GM23338 (cell line): ENCODE measurements at places on chromosomes 3 and 15.

- no peak overlapping the region for H3K27ac ChIP-seq
- H3K36me3 ChIP-seq: no peaks in the 10 kb centered on the region
- H3K27me3 ChIP-seq: no peaks in the 10 kb centered on the region
- DNase-seq: no peak
- no peak overlapping the region for H3K4me3 ChIP-seq
Measured at GRCh38 chr3:58404396-58404795, 29.2 kb downstream of the PDHB start.

GRCh38 chr3:27366062-27366591 lies 3.1 kb downstream of the NEK10 start:
- no peaks in the 10 kb centered on the region for H3K36me3 ChIP-seq
- no peak overlapping the region for H3K27ac ChIP-seq
- H3K4me3 ChIP-seq: no peak overlapping the region
- H3K27me3 ChIP-seq: no peaks in the 10 kb centered on the region
- no peak for DNase-seq
- peaks cover 4% of the 10 kb centered on the region; the same call in 1 of the 2 replicates for H3K4me1 ChIP-seq

- no peaks in the 10 kb centered on the region for H3K27me3 ChIP-seq
- no peak for DNase-seq
- no peak overlapping the region for H3K4me3 ChIP-seq
- no peak overlapping the region for H3K27ac ChIP-seq
- no peaks in the 10 kb centered on the region for H3K4me1 ChIP-seq
- no peaks in the 10 kb centered on the region for H3K36me3 ChIP-seq
Measured at GRCh38 chr3:177321819-177322218, 124.5 kb upstream of the TBL1XR1 start.

DNA sequence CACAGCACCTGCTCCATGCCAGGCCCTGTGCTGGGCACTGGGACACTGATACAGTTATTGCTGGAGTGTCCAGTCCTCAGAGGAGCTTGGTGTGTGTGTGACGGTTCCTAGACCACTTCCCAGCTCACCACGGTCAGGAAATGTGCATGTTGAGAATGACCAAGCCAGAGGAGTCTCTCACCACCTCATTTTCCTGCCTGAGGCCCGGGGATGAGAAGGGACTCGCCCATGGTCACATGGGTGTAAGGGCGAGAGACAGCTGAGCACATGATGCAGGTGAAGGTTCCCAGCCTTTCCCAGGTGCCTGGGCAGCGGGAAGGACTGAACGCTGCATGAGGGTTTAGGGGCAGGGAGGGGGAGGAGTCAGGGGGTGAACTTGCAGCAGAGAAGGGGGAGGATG lies 180.9 kb upstream of the TLE3 start:
- H3K4me3 ChIP-seq: no peak overlapping the region
- H3K36me3 ChIP-seq: no peaks in the 10 kb centered on the region
- H3K4me1 ChIP-seq: no peaks in the 10 kb centered on the region

DNA sequence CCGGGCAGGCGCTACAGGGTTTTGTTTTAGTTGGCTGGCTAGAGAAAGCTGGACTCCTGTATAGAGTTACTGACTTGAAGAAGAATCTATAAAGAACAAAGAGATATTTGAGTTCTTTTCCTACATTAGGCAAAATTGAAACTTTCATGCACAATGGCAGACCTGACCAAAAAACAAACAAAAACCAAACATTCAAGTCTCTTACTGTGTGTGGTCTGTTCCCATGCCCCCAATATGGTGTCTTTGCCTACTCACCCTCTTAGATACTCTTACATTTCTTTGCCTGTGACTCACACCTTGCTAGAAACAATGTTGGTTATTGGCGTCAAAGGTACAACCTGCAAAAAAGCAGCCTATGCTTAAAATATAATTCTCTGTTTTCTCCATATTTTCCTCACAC lies 109.5 kb upstream of the TMC3 start:
- H3K27me3 ChIP-seq: no peaks in the 10 kb centered on the region
- no peak for DNase-seq
- H3K36me3 ChIP-seq: no peaks in the 10 kb centered on the region
- H3K4me1 ChIP-seq: no peaks in the 10 kb centered on the region
- no peak overlapping the region for H3K27ac ChIP-seq
- no peak overlapping the region for H3K4me3 ChIP-seq

DNA sequence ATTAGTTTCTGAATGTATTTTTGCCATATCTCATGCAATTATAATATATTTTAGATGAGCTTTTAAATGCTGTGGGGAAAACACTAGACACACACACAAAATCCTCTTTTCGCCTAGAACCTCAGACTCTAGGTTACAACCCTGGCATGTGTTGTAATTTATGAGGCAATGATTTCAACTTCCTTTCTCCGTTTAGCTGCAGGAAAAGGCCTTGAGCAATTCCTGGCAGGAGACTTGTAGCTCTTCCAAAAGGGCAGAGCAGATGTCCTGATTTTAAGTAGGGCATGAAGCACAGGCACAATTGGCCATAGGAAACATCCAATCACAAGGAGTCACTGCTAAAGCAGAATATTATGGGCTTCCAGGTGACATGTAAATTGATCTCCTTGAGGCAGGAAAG lies 82.0 kb downstream of the GPR156 start:
- no peak overlapping the region for H3K4me3 ChIP-seq
- no peaks in the 10 kb centered on the region for H3K27me3 ChIP-seq
- DNase-seq: peak; percentile 6
- H3K36me3 ChIP-seq: no peaks in the 10 kb centered on the region
- H3K4me1 ChIP-seq: no peaks in the 10 kb centered on the region

DNA sequence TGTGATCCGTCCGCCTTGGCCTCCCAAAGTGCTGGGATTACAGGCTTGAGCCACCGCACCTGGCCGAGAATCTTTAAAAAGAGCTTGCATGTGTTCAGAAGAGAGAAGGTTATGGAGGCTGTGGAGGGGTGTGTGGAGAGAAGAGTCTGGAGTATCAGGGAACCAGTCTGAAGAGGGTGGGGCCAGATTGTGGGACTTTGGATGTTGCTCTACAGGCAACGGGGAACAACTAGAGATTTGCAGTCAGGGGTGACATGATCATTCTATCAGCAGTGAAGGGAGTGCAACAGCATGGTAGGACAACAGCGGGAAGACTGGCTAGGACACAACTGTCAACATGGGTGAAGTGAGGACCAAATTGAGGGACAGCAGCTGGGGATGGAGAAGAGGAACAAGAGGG lies 8.9 kb downstream of the SCAMP2 start:
- no peak overlapping the region for H3K4me3 ChIP-seq
- H3K27ac ChIP-seq: no peak overlapping the region
- no peak for DNase-seq
- H3K36me3 ChIP-seq: no peaks in the 10 kb centered on the region
- H3K27me3 ChIP-seq: no peaks in the 10 kb centered on the region

GRCh38 chr15:92653836-92654539 lies 1.6 kb downstream of the FAM174B start:
- no peak for DNase-seq
- peaks cover 26% of the 10 kb centered on the region for H3K27me3 ChIP-seq
- peaks cover 34% of the 10 kb centered on the region for H3K4me1 ChIP-seq
- H3K27ac ChIP-seq: no peak overlapping the region
- H3K36me3 ChIP-seq: no peaks in the 10 kb centered on the region

- no peaks in the 10 kb centered on the region for H3K36me3 ChIP-seq
- no peaks in the 10 kb centered on the region for H3K27me3 ChIP-seq
Measured at GRCh38 chr3:109924196-109924595, 586.9 kb upstream of the DPPA4 start.

GRCh38 chr3:138686771-138687221 lies 78.2 kb downstream of the FAIM start:
- H3K27me3 ChIP-seq: no peaks in the 10 kb centered on the region
- H3K4me3 ChIP-seq: no peak overlapping the region
- H3K4me1 ChIP-seq: no peaks in the 10 kb centered on the region
- H3K36me3 ChIP-seq: no peaks in the 10 kb centered on the region
- no peak for DNase-seq

DNA sequence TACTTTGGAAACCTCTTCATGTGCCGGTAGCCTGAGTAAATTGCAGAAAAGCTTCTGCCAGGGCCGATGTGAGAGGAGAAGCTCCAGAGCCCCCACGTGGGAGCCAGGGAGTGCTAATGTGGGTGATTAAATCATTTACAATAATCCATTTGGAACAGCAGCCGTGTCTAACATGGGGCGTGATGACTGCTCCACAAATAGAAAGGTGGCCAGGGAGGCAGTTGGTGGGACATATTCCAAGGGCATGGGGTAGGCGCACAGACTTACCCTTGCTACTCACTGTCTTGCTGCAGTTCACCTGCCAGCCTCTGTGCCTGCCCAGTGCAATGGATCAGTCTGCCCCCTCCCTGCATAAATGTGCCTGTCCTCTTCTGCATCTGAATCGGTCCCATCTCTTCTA lies 39.3 kb upstream of the INSYN1 start:
- no peaks in the 10 kb centered on the region for H3K27me3 ChIP-seq
- H3K4me1 ChIP-seq: peaks cover 5% of the 10 kb centered on the region
- DNase-seq: no peak
- H3K4me3 ChIP-seq: no peak overlapping the region
- H3K27ac ChIP-seq: no peak overlapping the region

- H3K27ac ChIP-seq: no peak overlapping the region
- no peak for DNase-seq
- no peak overlapping the region for H3K4me3 ChIP-seq
- H3K27me3 ChIP-seq: no peaks in the 10 kb centered on the region
- no peaks in the 10 kb centered on the region for H3K4me1 ChIP-seq
- no peaks in the 10 kb centered on the region for H3K36me3 ChIP-seq
Measured at GRCh38 chr15:89904519-89904918, 8.2 kb downstream of the ARPIN start.

DNA sequence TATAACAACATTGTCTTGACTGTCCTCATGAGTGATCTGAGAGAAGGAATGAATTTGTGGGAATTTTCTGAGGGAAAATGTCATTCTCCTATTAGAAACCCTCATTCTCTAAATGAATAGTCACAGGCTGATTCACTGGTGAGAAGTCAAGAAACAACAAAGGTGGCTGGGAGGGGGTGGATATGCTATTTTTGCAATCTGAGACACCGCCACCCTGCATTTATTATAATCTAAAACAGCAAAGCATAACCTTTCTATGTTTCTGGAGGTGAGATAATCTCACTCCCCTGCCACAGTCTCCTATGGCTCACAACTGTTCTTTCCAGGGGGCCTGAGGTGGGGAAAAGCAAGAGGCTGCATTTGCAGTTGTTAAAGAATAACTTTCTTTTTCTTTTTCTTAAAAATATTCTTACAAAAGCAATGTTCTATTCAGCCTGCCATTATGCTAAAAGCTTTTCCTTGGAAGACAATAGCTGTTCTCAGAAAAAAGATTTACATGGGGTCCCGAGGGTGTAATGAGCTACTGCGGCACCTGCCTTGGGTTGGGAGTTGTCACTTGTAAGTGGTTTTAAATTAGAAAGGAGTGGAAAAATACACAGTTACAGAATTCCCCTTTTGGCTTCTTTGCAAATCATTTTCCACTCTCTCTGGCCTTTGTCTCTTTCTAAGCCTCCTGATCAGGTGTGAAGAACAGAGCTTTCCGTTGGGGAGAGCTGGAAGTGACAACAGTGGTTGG lies 220.9 kb downstream of the AGBL1 start:
- H3K4me3 ChIP-seq: peak overlapping the region; percentile 28; the same call in 1 of the 2 replicates
- H3K27me3 ChIP-seq: no peaks in the 10 kb centered on the region
- DNase-seq: peak; percentile 17
- no peaks in the 10 kb centered on the region for H3K36me3 ChIP-seq
- H3K4me1 ChIP-seq: peaks cover 47% of the 10 kb centered on the region

- no peaks in the 10 kb centered on the region for H3K36me3 ChIP-seq
- no peak overlapping the region for H3K4me3 ChIP-seq
- DNase-seq: no peak
- H3K27me3 ChIP-seq: no peaks in the 10 kb centered on the region
Measured at GRCh38 chr3:131393051-131393450, 11.5 kb downstream of the NUDT16 start.

DNA sequence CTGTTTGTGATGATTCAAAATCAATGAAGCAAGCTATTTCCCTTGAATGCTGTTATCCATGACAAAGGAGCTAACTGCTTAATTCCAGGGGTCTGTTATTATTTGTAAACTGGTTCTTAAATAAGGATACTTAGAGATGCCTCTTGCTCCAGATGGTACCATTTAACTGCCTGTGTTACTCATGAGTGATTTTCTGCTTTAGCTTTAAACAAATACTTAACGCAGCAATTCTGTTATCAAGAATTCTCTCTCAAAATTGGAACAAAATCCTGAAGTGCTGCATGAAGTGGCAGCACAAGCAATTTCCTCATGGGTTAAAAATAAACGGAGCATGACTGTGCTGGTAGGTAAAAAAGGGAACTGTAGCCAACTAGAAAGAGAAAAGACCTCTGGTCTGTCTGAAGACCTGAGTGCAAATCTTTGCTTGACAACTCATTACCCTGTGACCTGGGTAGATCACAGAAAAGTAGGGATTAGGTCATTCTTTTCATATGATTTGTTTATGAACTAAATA lies 62.5 kb upstream of the GBE1 start:
- peaks cover 14% of the 10 kb centered on the region for H3K4me1 ChIP-seq
- H3K27me3 ChIP-seq: no peaks in the 10 kb centered on the region

- H3K36me3 ChIP-seq: no peaks in the 10 kb centered on the region
- no peak overlapping the region for H3K4me3 ChIP-seq
- H3K27me3 ChIP-seq: no peaks in the 10 kb centered on the region
- DNase-seq: no peak
- H3K27ac ChIP-seq: no peak overlapping the region
Measured at GRCh38 chr3:123298903-123299302, 97.2 kb downstream of the SEC22A start.

GRCh38 chr3:178059119-178059518 lies 477.1 kb upstream of the KCNMB2 start:
- H3K36me3 ChIP-seq: no peaks in the 10 kb centered on the region
- no peak overlapping the region for H3K4me3 ChIP-seq

DNA sequence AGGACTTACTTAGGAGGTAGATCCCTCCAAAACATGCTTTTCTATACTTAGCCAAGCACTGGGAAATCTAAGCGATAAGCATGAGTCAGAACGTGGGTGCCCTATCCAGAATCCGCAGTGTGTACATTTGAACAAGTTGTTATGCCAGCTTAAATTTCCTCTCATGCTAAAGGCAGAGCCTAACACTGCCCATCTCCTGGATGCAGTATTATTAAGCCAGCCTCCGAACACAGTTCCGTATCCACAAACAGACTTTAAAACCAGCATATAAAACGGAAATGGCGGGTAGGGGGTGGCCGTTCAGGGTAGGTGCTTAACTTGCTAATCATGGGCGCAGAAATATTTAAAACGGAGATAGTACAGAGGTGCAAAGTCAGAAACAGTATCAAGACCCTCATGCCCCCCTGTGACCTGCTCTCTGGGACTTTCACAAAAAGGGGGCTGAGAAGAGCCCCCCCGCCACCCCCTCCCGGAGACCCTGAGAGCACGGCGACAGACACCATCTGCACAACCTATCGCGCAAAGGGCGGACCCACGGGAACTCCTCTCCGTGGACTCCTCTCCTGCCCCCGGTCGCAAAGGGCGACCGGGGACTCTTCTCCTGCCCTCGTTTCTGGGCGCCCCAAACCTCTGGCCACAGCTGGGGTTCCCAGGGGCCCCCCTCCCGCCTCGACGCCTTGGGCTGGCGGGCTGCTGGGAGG lies 889 bp upstream of the LRRIQ4 start:
- H3K4me1 ChIP-seq: peaks cover 20% of the 10 kb centered on the region
- no peak overlapping the region for H3K27ac ChIP-seq
- no peaks in the 10 kb centered on the region for H3K36me3 ChIP-seq
- peaks cover 12% of the 10 kb centered on the region; the same call in 1 of the 2 replicates for H3K27me3 ChIP-seq

- no peak overlapping the region for H3K4me3 ChIP-seq
- H3K27me3 ChIP-seq: 0 out of 2 replicates have a peak, but pooled peaks cover 2% of the 10 kb centered on the region
- peaks cover 14% of the 10 kb centered on the region; the same call in 1 of the 2 replicates for H3K4me1 ChIP-seq
- no peak overlapping the region for H3K27ac ChIP-seq
- DNase-seq: no peak
- H3K36me3 ChIP-seq: no peaks in the 10 kb centered on the region
Measured at GRCh38 chr3:12969486-12969885, 103.7 kb downstream of the IQSEC1 start.

GRCh38 chr3:112681822-112682325 lies 40.9 kb upstream of the CCDC80 start:
- H3K27me3 ChIP-seq: no peaks in the 10 kb centered on the region
- H3K27ac ChIP-seq: no peak overlapping the region
- H3K4me3 ChIP-seq: no peak overlapping the region
- DNase-seq: no peak
- no peaks in the 10 kb centered on the region for H3K36me3 ChIP-seq
- peaks cover 6% of the 10 kb centered on the region for H3K4me1 ChIP-seq
